ENCODE measurements at places on chromosomes 13 and 19.
A peak's percentile ranks its signal among the peaks of the same experiment; 100 is the strongest.

DNA sequence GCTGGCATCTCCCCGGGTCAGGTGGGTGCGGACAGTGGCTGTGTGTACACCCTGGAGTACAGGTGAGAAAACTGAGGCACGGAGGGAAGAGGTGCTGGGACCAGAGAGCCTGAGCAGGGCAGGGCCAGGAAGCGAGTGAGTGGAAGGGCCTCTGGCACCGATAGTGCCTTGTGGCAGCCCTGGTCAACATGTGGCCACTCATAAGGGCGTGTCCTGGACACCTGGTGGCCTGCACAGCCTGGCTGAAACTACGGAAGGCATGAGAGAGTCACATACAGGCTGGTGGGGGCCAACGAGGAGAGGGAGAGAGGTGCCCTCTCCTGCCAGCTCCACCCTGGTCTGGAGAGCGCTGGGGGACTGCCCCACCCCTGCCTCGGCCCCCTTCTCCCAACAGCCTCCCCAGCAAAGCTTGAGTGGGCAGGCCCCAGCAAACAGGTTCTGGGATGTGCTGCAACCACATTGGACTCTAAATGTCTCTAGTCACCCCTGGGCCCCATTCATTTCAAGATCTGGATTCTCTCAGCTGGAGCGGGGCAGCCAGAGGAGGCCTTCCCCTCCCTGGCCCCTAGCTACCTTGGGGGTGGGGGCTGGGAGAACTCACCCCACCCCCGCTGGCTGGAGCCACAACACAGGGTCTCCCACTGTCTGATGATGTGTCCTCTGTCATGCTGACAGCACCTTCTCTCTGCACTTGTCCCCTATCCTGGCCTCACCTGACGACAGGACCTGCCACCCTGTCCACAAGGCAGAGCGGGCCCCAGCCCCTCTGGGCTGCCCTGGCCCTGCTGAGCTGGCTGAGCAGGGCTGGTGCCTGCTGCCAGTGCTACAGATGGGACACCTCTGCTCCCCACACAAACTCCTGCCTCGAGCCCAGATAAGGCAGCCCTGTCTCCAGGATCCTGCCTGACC lies 5.8 kb downstream of the CBARP start:
- DNase-seq: no peak

- no peak for DNase-seq
These were observed 391.6 kb downstream of the PCDH20 start for GRCh38 chr13:61024046-61024445.

DNA sequence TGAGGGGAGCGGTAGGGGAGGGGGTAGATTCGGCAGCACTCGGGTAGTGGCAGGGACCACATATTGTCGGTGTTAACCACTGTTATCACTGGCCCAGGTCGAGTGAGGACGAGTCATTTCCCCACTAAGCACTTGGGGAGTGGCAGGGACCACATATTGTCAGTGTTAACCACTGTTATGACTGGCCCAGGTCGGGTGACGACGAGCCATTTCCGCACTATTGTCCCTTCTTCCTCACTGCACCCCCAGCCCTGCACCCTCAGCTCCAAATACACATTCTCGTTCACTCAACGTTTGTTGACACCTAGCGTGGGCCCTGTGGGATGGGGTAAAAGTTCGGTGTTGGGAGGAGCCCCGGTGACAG lies 467 bp upstream of the CLN5 start:
- DNase-seq: no peak

GRCh38 chr19:54158812-54159351 lies 639 bp downstream of the LENG1 start:
- DNase-seq: no peak

- no peak for DNase-seq
These were observed 19.9 kb downstream of the ZSWIM9 start for GRCh38 chr19:48190288-48190884.

DNA sequence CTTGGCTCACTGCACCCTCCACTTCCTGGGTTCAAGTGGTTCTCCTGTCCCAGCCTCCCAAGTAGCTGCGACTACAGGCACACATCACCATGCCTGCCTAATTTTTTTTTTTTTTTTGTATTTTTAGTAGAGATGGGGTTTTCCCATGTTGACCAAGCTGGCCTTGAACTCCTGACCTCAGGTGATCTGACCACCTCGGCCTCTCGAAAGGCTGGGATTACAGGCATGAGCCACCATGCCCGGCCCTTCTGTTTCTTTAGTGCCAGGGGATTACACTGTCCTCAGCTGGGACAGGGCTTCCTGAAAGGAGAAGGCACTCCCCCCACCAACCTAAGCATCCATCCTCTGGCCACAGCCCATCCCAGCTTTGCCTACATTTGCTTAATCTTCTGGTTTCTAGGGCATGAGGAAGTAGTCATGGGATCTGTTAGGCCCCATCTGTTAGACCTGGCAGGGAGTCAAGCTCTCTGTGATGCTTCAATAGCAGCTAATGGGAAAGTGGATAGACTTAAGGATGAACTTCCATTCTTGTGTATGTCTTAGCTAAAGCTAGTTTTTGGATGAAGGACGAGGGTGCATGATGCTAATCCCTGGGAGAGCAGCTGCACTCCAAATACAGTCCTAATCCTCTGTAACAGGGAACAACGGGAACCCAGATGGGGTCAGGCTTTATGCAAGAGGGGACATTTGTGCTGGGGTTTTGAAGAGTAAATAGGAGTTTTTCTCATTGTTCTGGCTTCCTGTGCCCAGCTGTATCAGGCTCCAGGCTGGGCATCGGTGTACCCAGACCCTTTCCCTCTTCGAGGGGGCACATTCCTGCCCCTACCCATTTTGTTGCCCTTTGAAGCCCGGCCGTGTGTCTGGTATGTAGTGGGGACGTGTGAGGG lies 2.6 kb downstream of the VAV1 start:
- DNase-seq: no peak

DNA sequence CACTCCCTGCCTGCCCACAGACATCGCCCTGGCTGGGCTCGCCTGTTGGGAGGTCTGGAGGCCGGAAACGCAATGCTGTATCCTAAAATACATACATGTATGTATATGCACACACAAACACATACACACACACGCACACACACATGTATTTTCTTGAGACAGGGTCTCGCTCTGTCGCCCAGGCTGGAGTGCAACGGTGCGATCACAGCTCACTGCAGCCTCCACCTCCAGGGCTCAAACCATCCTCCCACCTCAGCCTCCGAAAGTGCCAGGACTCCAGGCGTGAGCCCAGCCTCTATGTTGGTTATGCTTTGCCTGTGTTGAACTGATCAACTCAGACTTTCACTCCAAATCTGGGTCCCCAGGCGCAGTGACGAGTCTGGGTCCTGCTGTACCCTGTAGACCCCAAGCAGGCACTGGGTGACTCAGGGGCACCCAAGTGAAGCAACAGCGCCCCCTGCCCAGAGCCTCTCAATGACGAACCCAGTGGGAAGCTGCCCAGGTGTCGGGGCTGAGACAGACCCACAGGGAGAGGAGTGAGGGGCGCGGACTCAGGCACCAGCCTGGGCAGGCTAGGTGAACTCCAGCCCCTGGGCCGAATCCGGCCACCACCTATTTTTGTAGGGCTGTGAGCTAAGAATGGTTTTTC lies 27.4 kb upstream of the CACTIN start:
- no peak for DNase-seq

DNA sequence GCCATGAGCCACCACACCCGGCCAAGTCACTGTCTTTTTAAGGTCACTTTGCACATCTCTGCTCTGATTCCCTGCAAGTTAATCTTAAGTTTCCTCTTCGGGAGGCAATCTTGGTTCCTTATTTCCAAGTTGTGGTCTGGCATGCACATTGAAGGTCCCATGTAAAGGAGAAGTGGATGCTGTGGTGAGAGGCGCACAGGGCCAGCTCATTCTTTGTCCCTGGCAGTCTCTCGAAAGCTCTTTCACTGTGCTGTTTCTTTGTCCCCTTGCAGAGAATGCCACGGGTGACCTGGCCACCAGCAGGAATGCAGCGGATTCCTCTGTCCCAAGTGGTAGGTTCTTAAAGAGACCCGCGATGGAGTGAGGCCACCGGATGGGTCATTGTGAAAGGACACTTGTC lies 16.4 kb upstream of the C19orf33 start:
- no peak for DNase-seq

- DNase-seq: no peak
These were observed 795.9 kb upstream of the PCDH9 start for GRCh38 chr13:68026077-68026476.

- DNase-seq: no peak
These were observed 316.8 kb downstream of the ATP8A2 start for GRCh38 chr13:25688536-25688935.

- peak; percentile 95 for DNase-seq
These were observed 258.2 kb upstream of the IRS2 start for GRCh38 chr13:110044551-110045111.

GRCh38 chr13:59633290-59633689 lies 530.4 kb downstream of the DIAPH3 start:
- DNase-seq: no peak

GRCh38 chr13:34842466-34842865 lies 99.6 kb upstream of the NBEA start:
- no peak for DNase-seq

DNA sequence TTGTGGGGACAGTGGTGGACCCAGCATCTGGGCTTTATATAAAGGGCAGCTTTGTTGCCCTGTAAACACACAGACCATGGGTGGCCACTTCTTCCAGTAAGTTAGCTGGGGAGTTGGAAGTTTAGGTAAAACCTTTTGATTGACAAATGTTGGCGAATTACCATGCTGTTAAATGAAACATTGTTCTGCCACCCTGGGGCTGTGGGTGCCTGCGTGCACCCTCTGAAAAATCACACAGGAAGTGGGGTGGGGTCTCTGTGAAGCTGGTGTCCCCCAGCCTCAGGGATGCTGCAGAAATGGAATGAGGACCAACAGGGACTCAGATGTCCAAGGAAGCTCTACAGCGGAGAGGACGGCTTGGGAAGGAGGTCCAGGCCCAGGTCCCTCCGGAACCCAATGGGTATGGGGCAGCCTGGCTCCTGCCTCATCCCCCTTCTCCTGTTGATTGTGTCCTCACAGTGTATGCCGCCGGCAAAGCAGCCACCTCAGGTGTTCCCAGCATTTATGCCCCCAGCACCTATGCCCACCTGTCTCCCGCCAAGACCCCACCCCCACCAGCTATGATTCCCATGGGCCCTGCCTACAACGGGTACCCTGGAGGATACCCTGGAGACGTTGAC lies 2.8 kb upstream of the USF2 start:
- DNase-seq: no peak

DNA sequence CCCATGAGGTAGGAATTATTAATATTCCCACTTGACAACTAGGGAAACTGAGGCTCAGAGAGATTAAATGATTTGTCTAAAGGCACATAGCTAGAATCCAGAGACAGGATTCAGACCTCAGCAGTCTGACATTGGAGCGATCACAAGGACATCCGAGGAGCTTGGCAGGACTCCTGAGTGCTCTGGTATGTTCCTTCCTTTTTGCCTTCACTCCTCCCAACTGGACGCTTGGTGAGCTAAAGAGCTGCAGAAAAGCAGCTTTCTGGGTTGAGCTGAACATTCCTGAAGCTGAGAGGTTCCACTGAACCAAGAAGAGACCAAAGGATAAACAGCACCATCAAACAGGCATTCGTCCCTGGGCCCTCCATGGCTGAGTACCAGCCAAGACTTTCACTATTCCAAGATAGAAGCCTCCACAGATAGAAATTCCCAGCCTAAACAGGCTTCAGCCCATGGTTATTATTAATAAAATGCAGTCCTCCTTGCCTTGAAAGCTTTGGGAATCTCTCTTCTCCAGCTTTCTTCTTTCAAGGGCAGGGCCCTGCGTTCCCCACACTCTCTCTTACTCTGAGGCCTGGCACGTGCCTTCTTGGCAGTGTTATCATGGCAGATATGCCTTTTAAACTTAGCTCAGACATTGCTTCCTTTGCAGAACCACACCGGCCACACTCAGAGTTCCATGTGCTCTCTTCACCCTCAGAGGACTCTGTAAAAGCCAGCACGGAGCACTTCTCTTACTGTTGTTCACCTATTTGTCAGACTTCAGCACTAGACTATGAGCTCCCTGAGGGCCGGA lies 97.1 kb downstream of the CYSLTR2 start:
- no peak for DNase-seq

DNA sequence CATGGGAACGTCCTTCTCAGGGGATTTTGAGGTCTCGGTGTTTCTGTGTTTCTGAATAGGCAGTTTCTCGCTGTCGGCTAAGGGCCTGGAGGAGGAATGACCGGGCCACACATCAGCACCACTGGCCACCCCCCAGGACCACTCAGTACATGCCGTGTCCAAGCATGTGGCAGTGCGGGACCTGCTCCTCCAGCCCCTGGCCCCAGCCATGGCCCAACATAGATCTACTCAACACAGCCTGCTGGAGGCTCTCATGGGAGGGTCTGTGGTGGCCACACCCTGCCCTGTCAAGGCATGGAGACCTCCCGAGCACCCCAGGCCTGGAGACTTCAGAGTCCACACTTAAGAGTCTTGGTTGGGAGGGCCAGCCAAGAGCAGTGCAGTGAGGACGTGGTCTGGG lies 17.5 kb downstream of the IZUMO4 start:
- DNase-seq: no peak

DNA sequence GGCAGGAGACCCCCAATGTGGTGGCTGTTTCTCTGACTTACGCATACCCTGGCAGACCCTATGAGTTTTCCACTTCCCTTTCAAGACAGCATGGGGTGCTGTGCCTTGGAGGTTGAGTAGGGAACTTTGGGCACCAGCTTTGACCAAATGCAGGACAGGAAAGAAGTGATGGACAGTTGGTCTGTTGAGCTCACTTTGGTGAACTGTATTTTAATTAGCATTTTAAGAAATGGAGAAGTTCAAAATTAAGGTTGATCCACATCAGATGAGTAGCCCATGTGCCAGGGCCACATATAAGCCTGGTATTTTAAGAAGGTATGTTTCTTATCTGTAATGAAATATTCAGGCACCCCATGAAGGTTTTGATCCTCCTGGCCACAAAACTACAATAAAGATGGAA lies 46.1 kb upstream of the RAP2A start:
- no peak for DNase-seq

All from fibroblast of skin of left quadriceps (primary cell).